ENCODE measurements at places on chromosomes 5 and 9. TPM values are rescaled to one million over a fixed set of nuclear protein-coding genes. Genes with fewer than 3 reads are reported as not detected.

The LCN12 gene
- polyA plus RNA-seq = 1.8 TPM

DNA sequence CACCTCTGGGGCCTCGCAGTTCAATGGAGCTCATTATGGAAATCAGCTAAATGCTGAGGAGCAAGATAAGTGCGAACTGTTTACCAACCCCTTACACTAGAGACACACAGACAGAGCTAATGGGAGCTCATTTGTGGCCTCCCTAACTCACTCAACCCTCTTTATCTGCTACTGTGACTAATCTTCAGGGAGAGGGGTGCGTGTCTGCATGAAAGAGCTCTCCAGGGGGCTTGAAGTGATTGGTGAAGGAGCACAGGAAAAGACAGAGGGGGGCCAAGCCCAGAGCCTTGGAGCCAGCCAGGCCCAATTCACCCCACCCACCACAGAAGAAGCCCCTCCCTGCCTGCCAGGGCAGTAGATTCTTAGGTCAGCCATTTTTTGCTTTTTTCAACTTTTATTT is 466.8 kb upstream of the BRINP1 start:
- no peak for DNase-seq

DNA sequence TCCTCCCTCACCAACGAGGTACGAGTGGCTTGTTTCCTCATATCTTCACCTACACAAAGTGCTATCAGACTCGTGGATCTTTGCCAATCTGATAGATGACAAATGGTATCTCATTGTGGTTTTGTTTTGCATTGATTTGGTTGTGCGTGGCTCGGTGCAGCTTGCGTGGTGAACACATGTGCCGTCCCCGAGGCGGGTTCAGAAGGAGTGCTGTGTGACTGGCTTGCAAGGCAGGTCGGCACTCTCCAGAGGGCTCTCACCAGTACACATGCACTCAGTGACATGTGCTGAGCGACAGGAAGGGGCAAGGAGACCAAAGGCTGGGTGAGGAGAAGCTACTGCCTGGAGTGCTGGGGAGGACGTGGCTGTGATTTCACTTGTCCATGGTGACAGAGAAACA is 95.3 kb upstream of the PITX1 start:
- DNase-seq = no peak

- DNase-seq = no peak
Observed at GRCh38 chr5:161311146-161311708, 235.3 kb downstream of the GABRB2 start.

GRCh38 chr9:107218829-107219485 is 64.1 kb upstream of the RAD23B start:
- DNase-seq = no peak

GRCh38 chr5:150639377-150639692 is 1.1 kb upstream of the SYNPO start:
- no peak for DNase-seq

DNA sequence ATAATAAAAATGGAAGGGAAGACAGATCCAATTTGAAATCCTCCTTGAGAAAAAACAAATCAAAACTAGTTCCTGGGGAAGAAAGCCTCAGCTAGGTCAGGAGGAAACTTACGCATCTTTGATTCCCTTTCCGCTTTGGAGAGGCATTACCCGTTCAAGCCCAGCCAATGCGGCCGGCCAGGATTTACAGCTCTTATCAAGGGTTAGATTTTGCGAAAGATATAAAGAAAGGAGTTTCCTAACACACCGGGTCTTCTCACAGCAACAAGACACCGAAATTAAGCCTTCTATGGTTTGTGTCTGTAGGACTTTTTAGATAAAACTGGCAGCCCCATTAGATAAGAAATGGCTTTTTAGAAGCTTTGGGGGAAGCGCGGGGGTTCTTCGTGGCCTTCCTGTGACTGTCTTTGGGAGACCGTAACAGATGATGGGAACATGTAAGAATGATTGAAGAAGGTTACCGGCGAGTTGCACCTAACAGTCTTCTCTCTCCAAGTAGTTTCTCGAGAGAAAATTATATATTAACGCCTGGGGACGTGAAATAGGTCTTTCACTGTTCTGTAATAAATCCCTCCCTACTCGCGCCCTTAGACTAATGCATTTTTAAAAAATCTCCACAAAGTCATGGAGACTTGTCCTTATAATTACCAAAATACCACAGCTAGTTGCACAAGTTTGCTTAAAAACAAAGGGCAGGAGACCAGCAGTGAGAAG is 1.3 kb upstream of the ISL1 start:
- no peak for DNase-seq

Data from brain (organoid and tissue), 16 donors.